Activated CD8-positive, alpha-beta memory T cell treated with anti-CD3 and anti-CD28 coated beads, Interleukin-2, amount 10 ng/mL, durations not matched to agents 7 days and 5 days (primary cell): ENCODE measurements at places on chromosomes 5 and 9.
A peak's percentile ranks its signal among the peaks of the same experiment; 100 is the strongest.

- no peak for DNase-seq
Observed at GRCh38 chr5:93186076-93186682, 394.8 kb downstream of the NR2F1-AS1 start.

DNA sequence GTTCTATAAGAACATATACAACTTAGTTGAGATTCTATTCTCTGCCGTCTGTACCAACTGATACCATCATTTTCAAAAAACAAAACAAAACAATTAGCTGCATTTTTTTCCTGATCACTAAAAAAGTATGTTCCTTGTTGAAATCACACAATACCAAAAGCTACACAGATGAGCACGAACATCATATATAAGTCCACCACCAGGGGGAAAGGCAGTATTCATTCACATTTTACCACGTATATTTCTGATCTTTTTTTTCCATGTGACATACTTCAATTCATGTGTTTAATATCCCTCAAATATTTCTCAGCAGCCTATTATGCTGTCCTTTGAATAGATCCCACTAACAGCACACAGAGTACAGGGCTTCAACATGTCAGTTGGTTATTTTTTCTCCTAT, 40.6 kb downstream of the IRX2 start:
- DNase-seq = no peak

- no peak for DNase-seq
Observed at GRCh38 chr9:28792716-28793115, 1219.4 kb upstream of the C9orf72 start.

DNA sequence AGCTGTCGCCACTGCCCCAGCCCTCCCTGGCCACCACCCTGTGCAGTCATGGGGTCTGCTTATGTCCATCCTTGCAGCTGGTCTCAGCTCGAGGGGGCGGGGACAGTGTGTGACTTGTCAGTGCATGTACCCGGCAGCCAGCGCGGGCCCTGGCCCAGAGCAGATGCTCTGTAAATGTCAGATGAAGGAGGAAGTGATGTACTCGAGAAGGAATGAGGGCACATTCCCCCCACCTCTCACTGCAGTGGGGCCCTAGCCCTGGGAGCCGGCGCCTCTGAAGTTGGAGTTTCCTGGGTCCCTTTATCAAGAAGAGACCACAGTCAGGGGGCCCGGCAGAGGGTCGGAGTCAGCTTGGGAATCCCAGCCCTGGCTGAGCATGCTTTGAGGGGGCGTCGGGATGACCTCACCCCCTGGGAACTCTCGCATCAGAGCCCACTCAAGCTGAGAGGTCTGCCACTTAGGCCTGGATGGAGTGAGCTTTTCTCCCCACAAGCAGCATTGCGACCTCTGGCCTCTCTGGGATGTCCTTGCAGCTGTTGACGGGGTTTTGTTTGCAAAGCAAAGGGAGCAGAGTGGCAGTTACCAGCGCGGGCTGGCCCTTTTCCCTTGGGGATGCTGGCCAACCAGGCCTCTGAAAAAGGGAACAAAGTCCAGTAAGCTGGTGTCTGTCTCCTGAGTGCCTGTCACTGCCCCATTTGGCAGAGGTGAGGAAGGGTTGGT, 19.0 kb downstream of the NEURL1B start:
- DNase-seq = no peak

DNA sequence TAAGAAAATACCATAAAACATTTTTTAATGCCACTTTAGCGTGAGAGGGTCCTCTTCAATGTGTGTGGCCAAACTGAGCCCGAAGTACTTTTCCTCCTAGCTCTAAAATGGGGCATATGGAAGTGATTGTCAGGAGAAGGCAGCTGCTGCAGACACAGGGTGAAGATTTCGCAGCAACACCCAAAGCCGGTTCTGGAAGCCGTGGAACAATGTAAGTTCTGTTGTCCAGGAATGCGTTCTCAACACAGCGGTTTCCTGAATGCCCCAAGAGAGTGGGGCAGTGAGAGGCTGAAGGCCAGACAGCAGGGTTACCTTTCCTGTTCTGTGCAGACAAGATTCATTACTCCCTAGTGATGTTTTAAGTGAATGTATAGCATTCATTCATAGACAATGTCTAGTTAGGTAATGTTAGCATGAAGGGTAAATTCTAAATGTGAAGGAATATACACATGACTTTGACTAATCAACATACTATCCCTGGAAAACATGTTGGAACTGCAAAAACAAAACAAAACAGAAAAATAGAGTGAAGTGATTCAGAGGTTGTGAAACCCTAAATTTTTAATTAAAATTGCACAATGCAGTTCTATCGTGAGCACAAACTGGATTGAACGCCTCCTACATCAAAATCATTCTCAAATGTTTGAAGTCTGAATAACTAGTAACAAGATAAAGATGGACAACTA, 197.0 kb upstream of the SEMA6A start:
- DNase-seq = no peak

- no peak for DNase-seq
Observed at GRCh38 chr5:14134083-14134482, 9.1 kb upstream of the TRIO start.

- DNase-seq = no peak
Observed at GRCh38 chr5:65066387-65067146, 297.8 kb downstream of the CWC27 start.

DNA sequence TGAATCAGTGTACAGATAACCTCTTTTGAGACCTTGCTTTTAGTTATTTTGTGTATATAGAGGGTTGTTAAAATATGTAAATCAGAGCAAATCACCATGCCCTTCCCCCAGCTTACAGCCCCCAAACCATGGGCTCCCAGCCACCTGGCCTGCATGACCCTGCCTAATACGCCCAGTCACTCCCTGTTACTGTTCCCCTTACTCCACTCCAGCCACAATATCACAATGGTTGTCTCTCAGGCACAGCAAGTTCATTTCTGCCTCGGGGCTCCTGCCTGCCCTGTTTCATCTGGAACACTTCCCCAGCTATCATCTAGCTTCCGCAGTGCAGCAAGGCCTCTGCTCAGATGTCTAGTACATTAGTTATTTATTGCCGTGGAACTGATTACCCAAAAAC, 5.0 kb upstream of the CARD19 start:
- no peak for DNase-seq

DNA sequence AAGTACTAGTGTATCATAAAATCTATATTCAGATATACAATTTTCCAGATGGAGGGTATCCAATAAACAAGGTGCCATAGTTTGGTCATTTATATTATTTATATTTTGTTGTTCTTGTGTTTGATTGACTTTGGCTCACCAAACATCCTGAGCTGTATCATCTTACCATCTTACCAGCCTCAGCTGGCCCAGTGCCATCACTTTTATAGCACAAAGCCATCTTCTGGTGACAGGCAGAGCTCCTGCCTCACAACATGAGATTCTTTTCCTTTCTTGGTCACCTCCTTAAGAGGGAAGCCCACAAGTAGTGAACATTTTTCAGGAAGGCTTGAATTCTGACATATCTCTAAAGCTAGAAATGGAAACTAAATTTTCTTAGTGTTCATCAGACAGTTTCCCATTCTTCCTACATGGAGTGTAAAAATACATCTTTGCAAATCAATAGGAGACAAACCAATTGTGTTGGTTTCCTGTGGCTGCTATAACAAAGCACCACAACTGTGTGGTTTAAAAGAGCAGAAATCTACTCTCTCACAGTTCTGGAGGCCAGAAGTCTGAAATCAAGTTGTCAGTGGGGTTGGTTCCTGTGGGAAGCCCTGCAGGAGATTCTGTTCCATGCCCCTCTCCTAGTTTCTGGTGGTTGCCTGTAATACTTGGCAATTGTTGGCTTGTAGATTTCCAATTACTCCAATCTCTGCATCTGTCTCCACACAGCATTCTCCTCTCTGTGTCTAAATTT, 341.8 kb downstream of the MAN2A1 start:
- DNase-seq = no peak

- no peak for DNase-seq
Observed at GRCh38 chr5:111792471-111793058, 35.6 kb upstream of the NREP start.

GRCh38 chr9:18520416-18521047, 46.6 kb downstream of the ADAMTSL1 start:
- DNase-seq = no peak

DNA sequence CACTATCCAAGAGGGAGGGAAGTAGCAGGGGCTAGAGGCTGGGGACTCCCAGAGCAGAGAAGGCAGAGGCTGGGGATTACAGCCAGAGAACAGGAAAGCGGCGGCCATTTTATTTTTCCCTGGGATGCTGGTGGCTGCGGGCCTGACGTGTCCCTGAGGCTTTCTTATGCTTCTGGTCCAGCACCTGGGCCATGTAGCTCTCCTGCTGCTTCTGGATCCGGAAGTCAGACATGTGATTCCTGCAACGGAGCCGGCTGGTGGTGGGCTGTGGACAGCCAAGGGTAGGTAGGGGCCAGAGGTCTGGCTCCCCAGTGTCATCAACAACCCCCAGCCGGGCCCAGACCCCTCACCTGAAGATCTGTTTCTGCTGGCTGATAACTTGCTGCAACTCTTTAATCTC, 1.8 kb upstream of the PROB1 start:
- no peak for DNase-seq

DNA sequence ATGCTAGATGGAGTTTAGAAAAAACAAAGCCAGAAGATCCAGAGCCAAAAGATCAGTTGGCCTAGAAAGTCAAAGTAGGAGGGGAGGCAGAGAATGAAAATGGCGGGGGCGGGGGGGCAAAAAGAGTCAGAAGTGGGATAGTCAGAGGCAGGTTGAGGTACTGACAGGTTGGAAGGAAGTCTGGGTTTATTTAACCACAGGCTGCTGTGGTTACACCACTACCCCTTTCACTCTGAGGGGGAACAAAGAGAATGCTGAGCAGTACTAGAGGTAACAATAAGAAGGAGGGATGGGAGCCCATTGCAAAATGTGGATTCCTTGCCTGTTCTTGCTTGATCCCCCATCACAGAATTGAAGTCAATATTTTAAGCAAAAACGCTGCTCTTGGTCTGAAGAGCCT, 111.8 kb downstream of the CAVIN4 start:
- DNase-seq = peak; percentile 62

DNA sequence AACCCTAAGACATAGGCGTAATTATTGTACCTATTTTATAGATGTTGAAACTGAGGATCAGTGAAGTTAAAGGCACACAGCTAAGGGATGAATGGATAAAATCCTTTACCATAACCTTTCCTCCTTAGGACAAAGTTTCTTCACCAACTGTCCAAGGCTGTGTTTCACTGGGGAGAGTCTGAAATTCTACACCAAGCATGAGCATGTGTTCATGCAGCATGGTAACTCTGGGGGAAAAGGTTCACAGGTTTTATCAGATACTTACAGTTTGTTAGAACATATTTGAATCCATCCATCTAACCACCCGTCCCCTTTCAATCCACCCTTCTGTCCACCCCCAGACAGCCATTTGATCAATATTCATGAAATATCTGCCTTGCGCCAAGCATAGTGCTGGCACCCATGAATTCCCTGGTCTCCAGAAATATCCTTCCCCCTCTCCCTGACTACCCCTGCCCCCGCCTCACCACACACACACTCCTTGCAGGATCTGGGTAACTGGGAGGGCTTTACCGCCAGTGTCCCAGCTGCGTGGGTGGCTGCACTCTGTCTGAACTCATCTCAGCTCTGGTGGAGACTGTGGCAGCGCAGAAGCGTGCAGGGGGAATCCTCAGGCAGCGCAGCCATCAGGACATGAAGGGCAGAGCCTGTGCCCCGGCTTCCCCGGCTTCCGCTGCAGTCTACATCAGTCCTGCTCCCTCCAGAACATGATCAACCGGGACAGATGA, 6.3 kb upstream of the KCNIP1 start:
- no peak for DNase-seq
